ENCODE measurements at places on chromosomes 2 and 18.

GRCh38 chr18:13266218-13267100 lies 47.9 kb downstream of the LDLRAD4 start:
- no peak for DNase-seq

DNA sequence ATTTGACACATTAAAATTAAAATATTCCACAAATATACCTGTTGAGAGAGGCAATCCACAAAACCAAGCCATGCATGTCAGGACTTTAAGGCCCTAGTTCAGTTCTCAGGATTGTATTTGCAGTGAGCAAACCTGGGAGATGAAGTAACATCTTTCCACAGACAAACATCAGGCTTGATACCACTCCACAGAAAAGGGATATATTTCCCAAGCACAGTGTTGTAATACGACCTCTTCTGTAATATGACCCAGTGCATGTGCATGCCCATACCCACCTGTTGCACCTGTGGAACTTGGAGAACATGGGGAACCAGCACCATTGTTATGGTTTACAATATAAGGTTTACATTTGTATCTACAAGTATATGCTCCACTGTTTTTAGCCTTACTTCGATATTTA lies 184.0 kb downstream of the PDE11A start:
- DNase-seq = no peak

GRCh38 chr2:134712736-134713135 lies 6.1 kb downstream of the TMEM163 start:
- DNase-seq = no peak

GRCh38 chr18:2336690-2337392 lies 234.5 kb downstream of the METTL4 start:
- DNase-seq = no peak

DNA sequence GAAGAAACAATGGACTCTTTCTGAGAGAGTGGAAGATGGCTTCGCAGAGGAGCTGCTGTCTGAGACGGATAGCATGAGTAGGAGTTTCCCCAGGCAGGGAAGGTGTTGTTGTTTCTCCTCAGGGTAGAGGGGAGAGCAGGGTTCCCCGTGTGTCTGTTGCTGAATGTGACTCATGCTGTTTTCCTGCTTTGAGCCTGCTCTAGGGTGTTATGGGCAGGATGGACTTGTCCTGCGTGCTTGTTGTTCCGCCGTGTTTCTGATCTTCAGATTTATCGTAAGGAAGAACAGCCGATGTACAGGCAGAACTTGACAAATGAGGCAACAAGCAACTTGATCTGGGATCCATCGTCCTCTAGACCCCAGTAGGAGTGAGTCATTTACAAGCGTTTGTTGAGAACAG lies 19.7 kb upstream of the MYCN start:
- no peak for DNase-seq

DNA sequence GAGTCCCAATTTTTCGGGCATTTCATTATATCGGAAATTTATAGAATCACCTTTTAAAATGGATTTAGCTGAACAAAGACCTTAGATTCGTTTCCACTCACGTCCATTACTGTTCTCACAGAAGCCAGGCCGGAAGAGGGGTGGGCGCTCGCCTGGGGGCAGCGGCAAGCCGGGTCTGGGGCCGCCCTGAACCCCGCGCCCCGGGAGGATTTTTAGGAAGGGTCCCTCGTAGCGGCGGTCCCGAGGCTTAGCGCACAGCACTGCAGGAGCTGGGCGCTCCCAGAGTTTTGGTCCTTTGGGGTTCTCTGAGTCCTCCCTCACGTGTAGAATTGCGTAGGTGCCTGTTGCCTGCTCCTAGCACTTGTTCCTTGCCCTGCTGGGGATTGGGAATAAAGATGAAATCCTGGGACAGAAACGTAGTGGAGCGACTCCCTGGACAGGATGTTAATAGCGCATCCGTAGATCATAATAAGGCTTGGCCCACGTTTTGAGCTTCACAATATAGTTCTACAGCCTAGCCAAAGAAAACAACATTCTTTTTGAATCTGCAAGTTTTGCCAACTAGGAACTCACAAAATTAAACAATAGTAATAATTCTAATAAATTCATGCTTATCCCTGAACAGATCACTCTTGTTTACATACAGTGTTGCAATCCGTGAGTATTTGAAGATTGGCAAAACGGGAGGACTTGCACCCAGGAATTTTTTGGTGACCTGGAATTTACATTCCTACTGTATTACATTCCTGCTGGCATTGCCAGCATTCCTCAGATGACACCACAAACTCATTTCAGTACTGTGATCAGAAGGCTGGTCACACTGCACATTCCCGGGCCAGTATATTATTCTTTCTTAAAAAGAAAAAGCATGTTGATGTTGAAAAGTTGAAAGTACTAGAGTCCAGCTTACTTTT lies 875 bp downstream of the C18orf63 start:
- no peak for DNase-seq

DNA sequence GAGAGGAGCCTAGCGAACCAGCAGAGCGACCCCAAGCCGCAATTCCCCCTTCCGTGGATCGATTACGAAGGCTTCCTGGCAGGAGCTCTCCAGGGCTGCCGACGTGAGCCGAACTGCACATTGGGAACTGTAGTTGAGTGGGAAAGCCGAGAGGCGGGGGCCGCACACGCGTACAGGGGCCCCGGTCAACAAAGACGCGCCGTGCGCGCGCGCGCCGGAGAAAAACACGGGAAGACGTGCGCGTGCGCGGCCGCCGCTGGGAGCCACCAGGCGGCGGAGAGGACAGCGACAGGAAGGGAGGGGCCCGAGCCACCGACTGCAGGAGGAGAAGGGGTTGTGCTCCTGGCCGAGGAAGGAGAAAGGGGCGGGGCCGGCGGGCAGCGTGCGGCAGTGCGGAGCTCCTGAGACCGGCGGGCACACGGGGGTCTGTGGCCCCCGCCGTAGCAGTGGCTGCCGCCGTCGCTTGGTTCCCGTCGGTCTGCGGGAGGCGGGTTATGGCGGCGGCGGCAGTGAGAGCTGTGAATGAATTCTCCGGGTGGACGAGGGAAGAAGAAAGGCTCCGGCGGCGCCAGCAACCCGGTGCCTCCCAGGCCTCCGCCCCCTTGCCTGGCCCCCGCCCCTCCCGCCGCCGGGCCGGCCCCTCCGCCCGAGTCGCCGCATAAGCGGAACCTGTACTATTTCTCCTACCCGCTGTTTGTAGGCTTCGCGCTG lies at the start of gene SPAST:
TSS of gene SPAST (plus strand) at position 247 of the 711 bp plus-strand sequence. CDS start at position 523, 276 bp downstream.
- DNase-seq = peak; percentile 88

DNA sequence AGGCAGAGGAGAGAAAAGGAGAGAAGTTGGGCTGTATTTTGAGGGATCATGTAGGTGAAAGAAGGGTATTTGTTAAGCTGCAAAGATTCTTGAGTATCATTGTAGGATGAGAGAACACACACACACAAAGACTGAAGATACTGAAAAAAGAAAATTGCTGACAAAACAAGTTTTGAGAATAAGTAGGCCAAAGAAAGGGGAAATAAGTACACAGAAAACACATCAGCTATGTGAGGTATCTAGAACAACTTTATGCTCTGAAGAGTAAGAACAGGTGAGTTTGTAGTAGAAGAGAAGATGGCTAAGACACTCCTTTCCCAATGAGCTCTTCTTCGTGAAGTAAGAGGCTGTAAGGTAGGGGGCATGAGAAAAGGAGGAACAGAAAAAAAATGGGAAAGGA lies 28.2 kb downstream of the METTL8 start:
- no peak for DNase-seq
